DMS153 (cell line): ENCODE measurements at places on chromosomes 5 and 9.

- no peak for DNase-seq
Observed at GRCh38 chr9:134187891-134188385, 23.6 kb upstream of the RNU6ATAC start.

GRCh38 chr5:179294131-179294780, 51.0 kb downstream of the ADAMTS2 start:
- no peak for DNase-seq

DNA sequence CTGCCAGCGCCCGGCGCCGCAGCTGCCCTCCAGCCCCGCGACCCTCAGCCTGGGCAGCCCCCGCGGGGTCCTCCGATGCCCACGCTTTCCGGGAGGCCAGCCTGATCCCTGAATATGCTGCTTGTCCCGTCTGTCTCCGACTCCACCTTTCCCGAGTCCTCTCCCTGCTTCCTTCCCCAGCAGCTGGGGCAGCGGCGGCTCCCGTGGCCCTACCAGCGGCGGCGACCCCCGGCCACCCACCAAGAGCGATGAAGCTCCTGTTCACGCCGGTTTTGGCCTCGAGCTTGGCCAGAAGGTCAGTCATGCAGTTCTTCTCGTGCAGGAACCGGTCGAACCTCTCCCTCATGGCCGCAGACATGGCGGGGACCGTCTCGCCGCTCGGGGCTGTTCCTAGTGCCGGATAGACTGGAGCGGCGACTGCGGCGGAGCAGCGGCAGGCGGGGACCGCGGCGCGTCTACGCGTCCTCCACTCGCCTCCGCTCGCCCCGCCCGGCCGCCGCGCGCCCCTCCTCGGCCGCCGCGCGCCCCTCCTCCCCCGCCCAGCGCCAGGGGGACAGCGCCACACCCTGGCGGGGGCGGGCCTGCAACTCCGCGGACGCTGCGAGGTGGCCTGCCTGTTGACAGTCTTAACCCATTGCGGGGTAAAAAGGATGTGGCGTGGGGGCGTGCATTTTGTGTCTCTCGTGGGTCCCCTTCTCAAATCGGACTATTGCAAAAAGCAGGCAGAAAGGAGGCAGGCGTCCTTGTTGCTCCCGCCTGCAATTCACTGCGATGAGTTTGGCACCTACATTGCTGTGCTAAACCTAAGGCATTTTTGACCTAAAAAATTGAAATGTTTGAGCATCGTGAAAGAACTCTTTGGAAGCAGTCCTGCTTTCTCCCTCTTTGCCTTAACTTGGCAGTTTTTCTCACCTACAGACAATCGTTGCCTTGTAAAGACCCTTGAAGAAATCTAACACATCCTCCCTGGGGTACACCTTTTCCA, at the start of gene REEP5:
REEP5 (minus strand) TSS at position 395 of the 985 bp plus-strand sequence; CDS start at position 358, 37 bp downstream.
- DNase-seq = peak; percentile 16

GRCh38 chr5:133398646-133399101, 213.7 kb downstream of the FSTL4 start:
- no peak for DNase-seq
